ENCODE measurements at places on chromosomes 6 and 20.
A peak's percentile ranks its signal among the peaks of the same experiment; 100 is the strongest.

DNA sequence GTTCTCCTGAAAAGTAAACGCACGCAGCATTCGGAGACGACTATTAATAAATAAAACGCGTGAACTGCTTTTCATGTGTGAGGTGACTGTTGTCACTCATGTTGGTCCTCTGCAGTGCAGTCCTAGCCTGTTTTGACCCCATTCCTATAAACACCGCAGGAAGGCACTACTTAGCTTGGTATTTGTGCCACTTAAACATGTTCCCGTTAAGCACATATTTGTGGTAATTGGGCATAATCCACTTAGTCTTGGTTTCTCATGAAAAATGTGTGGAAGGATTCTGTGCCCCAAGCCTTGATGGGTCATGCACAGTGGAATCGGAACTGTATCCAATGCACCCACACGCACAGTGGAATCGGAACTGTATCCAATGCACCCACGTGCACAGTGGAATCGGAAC, 313.9 kb downstream of the THBS2 start:
- no peak for DNase-seq

GRCh38 chr20:2365666-2366065, 15.0 kb upstream of the TGM6 start:
- no peak for DNase-seq

DNA sequence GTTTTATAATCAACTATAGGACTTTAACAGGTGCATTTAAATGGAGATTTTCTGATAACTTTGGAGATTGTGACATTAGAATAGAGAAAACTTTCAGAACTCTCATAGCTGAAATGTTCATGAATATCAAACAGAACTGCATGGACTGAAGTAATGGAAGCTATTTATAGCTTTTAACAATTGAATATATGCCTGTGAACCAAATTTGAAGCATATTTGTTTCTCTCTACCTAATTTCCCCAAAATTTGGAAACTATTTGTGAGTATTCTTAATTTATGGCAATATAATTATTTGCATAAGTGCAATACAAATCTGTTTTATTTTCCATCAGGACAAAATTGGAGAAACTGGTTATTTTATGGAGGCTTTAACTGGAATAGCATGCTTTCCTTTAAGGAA, 96.6 kb downstream of the PLG start:
- DNase-seq: no peak

DNA sequence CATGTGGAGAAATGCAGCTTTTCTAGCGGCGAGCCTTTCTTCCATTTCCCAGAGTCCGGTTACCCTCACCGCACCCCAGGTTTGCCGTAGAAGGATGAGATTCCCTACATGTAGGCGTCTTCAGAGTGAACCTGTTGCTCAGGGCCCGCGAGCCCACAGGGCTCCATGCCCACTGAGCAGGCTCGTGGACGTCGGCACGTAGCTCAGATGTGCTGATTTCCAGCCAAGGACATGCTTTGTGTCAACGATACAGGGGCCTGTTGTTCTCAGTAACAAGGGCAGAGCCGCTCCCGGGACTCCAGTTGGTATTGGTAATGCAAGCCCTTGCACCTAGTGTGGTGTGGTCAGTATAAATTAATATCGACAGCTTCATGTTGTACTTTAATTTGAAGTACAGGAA, 159.6 kb downstream of the MTHFD1L start:
- DNase-seq: no peak

DNA sequence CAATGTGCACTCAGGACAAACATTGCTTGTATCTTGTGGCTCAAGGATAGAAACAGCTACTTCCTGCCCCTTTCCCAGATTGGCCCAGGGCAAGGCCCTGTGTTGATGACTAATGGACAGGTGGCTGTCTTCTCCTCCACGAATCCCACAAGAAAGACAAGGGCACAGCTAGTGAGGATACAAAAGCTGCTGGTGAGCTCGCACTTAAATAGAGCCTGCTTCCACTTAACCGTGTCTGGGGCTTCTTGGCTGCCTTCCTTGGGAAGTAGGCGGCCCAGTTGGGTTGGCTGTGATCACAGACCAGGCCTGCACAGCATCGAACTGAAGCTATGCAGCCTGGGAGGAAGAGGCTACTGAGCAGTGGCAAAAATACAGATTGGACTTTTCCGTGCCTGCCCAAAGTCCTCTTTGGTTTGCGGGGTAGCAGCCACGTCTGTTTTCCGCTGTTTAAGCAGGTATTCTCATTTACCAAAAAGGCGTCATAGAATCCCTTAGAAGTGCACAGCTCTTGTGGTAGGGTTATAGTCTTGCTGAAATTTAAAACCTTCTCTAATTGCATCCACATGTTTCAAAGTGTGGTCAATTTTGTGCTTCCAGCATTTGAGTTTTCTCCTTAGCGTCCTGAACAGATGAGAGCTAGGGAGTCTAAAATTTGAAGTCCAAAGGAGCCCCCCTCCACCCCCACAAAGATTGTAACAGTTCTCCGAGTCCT, 23.0 kb upstream of the NAA20 start:
- no peak for DNase-seq

DNA sequence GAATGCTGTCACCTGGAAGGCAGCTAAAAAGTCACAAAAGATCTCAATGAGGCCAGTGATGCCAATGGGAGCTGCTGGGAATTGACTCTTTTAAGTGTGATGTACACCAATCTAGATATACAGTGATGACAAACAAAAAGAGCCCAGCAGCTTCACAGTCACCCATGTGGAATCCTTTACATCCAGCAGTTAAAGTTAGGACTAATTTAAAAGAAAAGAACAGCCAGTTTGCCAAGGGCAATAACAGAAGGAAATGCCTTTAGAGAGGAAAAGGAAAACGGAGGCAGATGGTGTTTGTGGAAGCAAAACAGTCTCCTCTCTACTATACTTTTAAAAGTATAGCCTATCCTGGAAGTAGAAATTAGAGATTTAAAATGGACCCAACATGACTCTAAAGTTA, 873.5 kb downstream of the EPHA7 start:
- no peak for DNase-seq

DNA sequence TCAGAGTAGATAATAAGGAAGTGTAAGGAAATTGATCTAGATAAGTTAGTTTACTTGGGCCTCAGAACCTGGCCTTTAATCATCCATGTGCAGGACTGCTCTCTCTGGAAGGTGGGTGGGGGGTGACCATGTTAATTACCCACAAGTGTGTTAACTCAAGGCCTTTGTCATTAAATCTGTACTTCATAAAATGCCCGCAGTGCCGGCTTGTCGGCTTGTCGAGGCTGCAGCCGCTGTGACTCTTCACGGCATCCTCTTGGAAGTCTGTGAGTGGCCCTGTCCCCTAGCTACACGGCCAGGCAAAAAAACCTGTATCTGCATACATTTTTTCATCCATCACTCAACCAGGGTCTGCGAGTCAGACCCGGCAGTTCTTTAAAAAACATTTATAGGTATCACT, 70.9 kb upstream of the ASCC3 start:
- no peak for DNase-seq

DNA sequence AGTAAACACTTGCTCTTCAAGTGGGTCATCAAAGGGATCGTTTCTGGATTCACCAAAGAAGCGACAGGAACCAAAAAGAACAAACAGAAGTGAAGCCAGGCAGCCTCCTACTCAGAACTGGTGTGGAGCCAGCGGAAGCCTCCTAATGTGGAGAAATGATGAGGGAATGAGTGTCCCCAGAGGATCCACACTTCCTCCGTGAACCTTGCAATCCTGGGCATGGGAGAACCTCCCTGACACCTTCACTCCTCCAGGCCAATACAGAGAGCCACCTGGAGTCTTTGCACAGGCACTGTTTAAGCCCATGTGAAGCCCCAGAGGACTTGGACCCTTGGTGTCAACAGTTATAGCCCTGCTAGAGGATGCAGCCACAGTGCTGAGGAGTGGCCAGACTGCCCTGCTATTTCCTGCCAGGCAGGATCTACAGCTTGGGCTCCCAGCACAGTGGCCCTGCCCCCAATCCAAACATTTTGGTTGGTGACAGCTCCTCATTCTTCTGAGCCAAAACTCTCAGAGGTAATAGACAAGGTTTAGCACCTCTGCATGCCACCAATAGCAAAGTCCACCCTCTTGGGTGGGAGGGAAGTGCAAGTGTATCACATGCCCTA, 23.2 kb upstream of the SERINC1 start:
- no peak for DNase-seq

- no peak for DNase-seq
Measured at GRCh38 chr6:143598466-143599080, 79.2 kb upstream of the PHACTR2 start.

GRCh38 chr20:57317789-57318371, 11.7 kb upstream of the SPO11 start:
- no peak for DNase-seq

DNA sequence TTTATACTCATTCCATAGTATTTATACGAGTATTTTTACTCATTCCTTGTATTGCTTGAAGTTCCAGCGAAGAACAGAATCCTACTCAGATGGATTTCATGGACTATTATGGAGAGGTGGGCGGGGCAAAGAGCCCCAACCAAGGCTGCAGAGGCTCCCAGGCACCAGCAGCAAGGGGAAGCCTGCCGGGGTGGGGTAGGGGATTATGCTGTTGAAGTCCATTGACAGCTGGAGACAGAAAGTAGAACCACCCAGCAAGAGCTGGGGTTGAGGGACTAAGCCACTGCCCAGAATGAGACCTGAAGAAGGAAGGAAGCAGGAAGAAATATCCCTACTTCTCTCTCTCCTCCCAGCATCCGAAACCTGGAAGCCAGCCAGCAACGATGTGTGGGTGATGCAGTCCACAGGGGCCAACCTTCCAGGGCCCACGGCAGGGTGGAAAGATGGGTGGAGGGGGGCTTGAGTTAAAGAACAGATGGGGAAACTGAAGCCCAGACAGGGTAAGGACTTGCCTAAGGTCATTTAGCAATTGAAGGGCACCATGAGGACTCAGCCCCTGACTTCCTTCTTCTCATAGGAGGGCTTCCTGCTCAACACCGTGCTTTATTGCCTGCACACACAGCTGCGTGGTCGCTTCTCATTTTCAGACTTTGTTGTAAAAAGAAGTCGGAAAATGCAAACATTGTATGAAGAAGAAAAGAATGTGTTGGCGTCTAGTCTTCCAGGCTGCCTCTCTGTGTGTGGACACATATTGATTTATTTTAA, 18.3 kb upstream of the GTSF1L start:
- DNase-seq: no peak

- no peak for DNase-seq
Measured at GRCh38 chr6:37669306-37669705, 28.4 kb downstream of the MDGA1 start.

- DNase-seq: no peak
Measured at GRCh38 chr6:81003156-81003555, 749.3 kb downstream of the TENT5A start.

DNA sequence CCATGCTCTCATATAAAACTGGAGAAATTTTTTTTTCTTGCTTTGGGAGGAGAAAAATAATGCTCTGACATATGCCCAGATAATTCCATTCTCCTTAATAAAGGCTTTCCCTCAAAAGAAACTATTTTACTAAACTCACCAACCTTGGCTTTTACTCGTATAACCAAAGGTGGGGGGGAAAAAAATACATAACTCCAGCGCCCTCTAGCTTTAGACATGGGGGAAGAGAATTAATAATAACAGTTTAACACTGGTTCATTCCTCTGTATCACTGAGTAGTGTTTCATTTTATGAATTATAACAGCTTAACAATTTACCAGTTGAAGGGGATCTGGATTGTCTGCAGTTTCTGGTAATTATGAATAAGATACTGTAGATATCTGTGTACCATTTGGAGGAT, 1226.1 kb downstream of the GRIK2 start:
- peak; percentile 18 for DNase-seq

DNA sequence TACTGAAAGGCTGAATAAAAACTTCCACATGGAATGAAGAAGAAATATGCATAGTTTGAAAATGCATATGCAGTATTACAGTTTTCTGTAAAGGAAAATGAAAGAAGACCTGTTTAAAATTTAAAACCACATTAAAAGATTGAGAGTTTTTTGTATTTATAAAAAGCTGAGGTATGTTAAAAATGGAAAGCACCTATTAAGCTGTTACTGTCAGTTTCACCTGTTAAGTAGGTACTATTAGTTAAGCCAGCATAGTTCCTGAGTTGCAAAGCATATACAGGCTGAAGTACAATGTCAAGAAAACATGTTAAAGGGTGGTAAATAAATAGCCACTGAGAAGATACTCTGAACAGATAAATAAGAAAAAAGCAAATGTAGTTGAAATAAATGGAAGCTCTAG, 69.9 kb downstream of the ATXN1 start:
- no peak for DNase-seq

DNA sequence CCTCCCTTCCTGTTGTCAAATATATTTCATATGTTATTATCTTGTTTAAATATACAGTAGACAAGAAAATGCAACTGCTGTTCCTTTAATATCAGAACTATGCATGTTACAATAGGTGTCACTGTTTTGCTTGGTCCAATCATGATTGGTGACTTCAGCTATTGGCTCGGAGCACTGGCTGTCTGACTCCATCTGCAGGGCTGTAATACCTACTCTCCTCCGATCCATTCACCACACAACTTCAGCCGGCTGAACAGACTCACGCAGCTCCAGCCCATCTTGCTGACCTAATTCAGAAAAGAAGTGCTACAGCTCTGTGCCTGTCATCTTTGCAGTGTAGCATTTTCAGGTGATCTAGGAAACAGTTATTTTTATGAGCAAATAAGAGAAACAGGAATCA, at the start of gene BTBD3:
BTBD3 (plus strand) TSS at position 231 of the 400 bp plus-strand sequence. CDS start 383 bp downstream, outside the sequence.
- DNase-seq: peak; percentile 89

DNA sequence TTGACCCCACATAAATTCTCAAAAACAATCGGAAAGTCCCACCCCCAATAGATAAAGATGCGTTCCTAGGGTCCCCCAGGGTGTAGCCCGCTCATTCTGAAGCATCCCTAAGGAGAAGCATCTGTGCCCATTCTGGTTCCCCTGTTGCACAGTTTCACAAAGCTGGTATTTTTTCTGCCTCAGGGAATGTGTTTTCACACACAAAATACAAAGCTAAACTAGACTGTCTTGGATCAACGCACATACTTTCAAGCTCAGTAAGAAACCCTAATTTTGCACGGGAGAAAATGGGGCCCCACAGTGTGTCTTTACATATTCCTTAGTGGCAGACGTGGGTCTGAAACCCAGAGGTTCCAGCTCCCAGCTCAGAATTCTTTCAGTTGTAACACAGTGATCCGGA, 6.1 kb downstream of the FOXQ1 start:
- DNase-seq: no peak

GRCh38 chr6:137342607-137343190, 123.5 kb upstream of the IFNGR1 start:
- DNase-seq: no peak

- no peak for DNase-seq
Measured at GRCh38 chr6:68649669-68650068, 14.6 kb downstream of the ADGRB3 start.
